ENCODE measurements at places on chromosomes 2 and 18.

- no peak for DNase-seq
Observed at GRCh38 chr2:28310107-28310506, 82.6 kb upstream of the FOSL2 start.

DNA sequence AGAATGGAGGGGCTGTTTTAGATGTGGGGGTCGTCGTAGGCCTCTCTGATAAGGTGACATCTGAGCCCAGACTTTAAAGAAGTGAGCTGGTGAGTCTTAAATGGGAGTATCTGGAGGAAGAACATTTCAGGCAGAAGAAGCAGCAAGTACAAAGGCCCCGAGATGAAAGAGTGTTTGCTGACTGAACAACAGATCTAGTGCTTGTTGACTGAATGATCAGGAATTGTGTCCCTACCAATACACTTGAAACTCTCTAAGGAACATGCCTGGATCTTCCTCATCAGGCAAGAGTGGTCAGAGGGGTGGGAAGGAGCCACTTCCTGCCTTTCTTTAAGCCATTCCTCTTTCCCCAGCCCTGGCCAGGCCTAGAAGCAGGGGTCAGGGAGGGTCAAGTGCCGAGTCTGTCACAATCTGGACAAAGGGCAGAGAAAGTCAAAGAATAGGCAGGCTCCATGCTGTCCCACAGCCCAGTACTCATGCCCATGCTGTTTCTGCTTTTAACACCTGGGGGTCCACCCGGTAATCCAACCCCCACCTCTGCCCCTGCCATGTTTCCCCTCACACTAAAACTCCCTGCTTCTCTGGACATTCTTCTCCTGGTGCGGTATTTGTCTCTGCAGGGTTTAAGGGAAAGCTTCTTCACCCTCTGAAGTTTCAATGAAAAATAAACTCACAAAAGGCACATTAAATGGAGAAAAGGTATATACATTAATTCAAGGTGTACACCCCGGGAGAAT is 3.0 kb upstream of the TMEM37 start:
- DNase-seq = no peak

DNA sequence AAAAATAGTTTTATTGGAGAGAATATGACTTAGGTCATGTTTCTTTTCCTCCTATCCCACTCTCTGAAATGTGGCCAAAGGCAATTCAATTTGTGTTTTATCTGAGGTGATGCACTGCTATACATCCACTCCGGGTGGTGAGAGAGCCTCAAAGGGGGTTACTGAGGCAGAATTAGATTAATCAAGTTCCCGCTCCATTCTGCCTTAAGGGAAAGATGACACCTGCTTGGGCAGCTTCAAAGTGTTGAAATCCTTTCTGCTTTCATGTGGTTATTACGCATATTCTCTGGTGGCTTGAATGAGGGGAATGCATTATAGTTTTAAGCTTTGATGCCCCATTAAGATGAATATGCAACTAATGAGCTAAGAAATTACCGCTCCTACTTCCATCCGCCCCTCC is 213.0 kb upstream of the TMEFF2 start:
- no peak for DNase-seq

DNA sequence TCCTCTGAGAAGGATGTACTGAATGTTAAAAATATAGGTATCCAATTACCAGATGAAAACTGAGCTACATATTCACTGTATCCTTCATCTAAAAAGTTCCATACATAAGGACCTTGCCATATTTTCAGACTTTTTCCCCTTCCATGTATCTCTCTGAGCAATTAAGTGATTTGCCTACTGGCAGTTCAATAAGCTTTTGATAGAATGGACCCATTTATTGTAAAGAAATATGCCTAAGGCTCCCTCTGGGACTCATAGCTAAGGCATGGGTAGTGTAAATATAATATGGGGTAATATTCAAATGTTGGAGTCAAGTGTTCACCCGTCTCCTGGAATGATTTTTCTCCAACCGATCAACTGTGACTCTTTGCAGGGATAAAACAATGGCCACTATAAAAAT is 135.4 kb upstream of the FSHR start:
- no peak for DNase-seq

DNA sequence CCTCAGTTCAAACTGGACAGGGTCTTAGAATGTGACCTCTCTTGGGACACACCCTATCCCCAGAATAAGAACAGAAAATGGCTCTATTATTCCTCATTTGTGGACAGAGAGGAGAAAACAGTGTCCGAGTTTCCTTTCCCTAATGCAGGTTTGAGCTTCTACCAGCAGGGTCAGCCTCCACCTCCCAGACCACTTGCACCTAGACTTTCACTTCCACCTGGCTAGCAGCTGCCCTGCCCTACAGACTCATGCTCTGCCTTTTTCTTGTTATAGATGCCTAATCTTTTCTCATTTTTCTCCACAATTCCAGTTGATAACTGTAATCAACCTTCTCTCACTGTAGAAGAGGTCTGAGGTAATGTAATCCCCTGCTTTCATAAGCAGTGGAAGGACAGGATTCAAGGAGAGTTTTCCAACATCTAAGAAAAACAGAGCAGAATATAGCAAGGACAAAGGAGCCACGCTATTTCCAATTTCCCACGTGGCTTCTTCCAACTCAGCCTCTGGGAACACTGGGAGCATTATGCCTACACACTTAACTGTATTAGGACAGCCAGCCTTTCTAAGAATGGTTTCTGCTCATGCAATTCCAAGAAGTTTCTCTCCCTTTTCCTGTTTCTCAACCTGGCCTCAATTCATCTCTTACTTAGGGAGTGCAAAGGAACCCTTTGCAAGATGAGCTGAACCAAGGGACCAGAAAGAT is 239.8 kb downstream of the BCL11A start:
- no peak for DNase-seq

- no peak for DNase-seq
Observed at GRCh38 chr2:56515399-56515798, 331.6 kb downstream of the CCDC85A start.

DNA sequence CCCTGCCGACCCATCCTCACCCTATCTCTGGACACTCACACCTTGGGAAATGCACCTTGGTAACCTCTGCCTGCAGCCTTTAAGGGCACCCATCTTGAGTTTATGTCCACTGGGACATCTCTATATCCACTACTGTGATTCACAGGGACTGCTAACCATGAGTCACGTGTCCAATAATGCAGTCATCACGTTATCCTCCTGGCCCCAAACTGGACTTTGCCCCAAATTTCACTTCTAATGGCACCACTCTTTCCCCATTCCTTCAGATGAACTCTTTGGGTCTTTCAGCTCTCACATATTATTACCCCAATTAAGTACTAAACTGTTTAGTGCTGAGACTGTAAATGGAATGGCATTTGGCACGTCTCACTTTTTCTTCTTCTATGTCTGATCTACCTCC is 71.2 kb upstream of the TMEM200C start:
- DNase-seq = no peak

- no peak for DNase-seq
Observed at GRCh38 chr18:39380866-39381265, 1815.3 kb upstream of the CELF4 start.

GRCh38 chr18:59459369-59460071 is 100.5 kb upstream of the LMAN1 start:
- peak; percentile 60 for DNase-seq

GRCh38 chr2:12960671-12961070 is 243.9 kb downstream of the TRIB2 start:
- no peak for DNase-seq

- DNase-seq = no peak
Observed at GRCh38 chr2:136126421-136126926, 8.5 kb upstream of the CXCR4 start.

- DNase-seq = no peak
Observed at GRCh38 chr2:27202854-27203253, 9.0 kb upstream of the ATRAID start.

- no peak for DNase-seq
Observed at GRCh38 chr2:136175466-136175865, 57.5 kb upstream of the CXCR4 start.

- peak; percentile 6 for DNase-seq
Observed at GRCh38 chr2:19120941-19121750, 237.3 kb downstream of the OSR1 start.

DNA sequence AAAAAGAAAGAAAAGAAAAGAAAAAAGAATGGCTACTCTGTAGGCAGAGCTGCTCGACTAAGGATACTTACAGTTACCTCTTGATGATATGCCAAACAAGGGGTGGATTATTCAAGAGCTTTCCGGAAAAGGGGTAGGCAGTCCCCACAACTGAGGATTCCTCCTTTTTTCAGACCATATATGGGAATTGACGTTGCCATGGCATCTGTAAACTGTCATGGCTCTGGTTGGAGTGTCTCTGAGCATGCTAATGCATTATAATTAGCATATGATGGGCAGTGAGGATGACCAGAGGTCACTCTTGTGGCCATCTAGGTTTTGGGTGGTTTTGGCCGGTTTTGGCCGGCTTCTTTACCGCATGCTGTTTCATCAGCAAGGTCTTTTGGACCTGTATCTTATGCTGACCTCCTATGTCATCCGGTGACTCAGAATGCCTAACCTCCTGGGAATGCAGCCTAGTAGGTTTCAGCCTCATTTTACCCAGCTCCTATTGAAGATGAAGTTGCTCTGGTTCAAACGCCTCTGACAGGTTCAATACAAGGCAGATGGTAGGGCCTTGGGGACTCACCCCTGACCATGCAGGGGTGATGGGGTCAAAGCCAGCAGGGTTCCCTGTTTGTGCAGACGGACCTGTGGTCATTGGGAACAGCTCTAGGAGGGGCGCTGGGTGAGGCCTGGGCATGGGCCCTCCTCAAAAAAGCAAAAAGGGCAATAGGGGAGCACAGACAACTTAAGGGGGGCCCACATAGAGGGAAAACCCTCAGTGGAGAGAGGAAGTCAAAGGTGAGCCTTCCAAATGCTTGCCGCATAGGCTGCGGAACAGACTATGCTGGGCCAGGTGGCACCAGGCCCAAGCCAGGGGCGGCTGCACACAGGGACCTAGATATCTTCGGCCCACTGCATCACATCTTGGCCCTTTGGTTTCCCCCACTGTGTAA is 251.2 kb upstream of the RAB6C start:
- DNase-seq = no peak

DNA sequence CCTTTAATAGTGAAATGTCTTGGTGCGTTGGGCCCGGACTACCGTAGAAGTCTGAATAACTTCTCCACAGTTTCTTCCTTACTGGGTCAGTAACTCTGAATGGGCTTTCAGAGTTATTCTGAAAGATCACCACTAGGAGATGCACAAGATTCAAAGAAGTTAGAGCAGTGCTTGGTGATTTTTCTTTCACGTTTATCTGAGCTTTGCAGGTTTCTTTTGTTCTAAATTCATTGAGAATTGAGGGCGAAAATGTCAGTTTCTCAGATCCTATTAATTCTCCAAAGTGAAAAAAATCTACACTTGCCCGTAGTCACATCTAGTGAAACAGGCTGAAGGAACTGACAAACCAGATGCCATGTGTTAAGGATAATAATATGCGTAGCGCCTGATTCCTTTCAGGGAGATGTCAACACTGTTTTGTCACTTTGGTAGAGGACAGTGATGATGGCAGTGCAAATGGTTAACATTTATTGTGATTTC is 70.1 kb downstream of the QPCT start:
- DNase-seq = peak; percentile 87

GRCh38 chr2:151051574-151052220 is 210.0 kb downstream of the RBM43 start:
- DNase-seq = peak; percentile 78

GRCh38 chr2:231384970-231385369 is 10.5 kb upstream of the B3GNT7 start:
- no peak for DNase-seq

- DNase-seq = no peak
Observed at GRCh38 chr2:23480957-23481797, 96.2 kb downstream of the KLHL29 start.

- DNase-seq = no peak
Observed at GRCh38 chr2:218958276-218958675, 1.2 kb upstream of the CDK5R2 start.

DNA sequence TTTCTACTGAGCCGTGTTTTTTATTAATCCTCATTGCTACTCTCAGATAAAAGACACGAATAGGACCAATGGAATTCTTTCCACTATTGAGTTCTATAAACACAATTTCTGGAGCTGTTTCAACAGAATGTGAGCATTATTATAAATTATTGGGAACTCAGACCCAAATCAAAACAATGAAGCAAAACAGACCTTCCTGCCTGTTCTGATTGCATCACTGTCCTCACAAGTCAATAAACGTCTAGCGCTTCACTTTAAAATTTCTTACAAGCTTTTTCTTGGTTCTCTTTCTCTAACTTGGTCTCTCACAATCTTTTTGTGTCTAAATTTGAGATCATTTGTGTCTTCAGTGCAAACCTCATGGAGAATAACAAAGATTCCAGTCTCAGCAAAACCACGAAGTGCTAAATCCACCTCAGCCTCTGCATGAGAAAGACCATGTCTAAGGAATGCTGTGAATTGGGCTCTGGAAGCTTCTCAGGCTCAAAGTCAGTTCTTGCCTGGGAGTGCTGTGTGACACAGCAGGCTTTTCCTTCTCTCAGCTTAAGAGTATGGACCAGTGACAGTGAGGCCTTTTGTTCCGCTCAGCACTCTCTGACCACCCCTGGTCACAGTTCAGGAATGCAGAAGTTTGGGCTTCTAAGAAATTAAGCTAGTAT is 22.8 kb downstream of the ARHGAP28 start:
- DNase-seq = no peak

- DNase-seq = no peak
Observed at GRCh38 chr2:239193401-239193811, 207.4 kb downstream of the HDAC4 start.

GRCh38 chr2:19029655-19030054 is 328.8 kb downstream of the OSR1 start:
- DNase-seq = no peak

- peak; percentile 64 for DNase-seq
Observed at GRCh38 chr2:117771969-117772630, 42.4 kb upstream of the DDX18 start.

GRCh38 chr2:55876429-55877086 is 47.0 kb downstream of the EFEMP1 start:
- no peak for DNase-seq

All from OCI-M1 (cell line).